Activated CD8-positive, alpha-beta memory T cell treated with anti-CD3 and anti-CD28 coated beads for 1 hour (primary cell): ENCODE measurements at places on chromosomes 5 and 9.

- no peak for DNase-seq
Measured at GRCh38 chr9:81141961-81142360, 547.4 kb downstream of the TLE1 start.

- no peak for DNase-seq
Measured at GRCh38 chr9:112029921-112030444, 133.4 kb downstream of the UGCG start.

GRCh38 chr9:127330501-127330900 is 65.9 kb downstream of the GARNL3 start:
- no peak for DNase-seq

DNA sequence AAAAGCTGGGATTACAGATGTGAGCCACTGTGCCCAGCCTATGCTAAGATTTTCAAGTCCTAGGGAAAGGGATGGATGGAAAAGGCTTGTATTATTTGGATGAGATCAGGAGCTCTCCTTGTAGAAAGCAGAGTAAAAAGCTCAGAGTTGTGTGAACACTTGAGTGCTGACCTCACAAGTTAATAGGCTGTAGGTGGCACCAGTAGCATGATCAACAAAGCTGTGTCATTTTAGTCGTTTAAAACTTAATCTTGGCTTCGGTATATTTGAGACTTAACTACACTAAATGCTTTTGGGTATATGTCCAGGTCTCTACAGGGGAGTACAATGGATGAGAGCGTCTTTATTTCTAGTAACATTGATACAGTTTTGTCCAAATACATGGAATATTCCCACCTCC is 264.2 kb downstream of the TMEM38B start:
- no peak for DNase-seq

DNA sequence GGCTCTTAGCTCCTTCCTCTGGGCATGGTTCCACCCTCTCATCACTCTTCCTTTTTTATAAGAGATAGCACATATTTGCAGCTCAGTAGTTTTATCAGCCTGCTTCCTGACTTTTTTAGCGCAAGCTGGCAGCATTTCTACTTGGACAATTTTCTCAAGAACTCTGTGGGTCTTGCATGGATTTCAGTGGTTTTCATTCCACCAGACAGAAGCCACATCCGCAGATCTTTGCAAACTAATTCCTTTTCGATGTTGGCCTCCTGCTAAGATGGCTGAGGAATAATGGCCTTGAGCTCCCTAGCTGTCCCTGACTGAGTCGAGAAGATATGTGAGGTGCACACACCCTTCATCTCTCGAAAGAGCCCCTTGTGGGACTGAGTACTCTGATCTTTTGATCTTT is 49.5 kb downstream of the GALNT12 start:
- no peak for DNase-seq

- DNase-seq = no peak
Measured at GRCh38 chr9:91362051-91362611, 413 bp upstream of the AUH start.
